Brain pericyte (primary cell): ENCODE measurements at places on chromosomes 16 and 17.

DNA sequence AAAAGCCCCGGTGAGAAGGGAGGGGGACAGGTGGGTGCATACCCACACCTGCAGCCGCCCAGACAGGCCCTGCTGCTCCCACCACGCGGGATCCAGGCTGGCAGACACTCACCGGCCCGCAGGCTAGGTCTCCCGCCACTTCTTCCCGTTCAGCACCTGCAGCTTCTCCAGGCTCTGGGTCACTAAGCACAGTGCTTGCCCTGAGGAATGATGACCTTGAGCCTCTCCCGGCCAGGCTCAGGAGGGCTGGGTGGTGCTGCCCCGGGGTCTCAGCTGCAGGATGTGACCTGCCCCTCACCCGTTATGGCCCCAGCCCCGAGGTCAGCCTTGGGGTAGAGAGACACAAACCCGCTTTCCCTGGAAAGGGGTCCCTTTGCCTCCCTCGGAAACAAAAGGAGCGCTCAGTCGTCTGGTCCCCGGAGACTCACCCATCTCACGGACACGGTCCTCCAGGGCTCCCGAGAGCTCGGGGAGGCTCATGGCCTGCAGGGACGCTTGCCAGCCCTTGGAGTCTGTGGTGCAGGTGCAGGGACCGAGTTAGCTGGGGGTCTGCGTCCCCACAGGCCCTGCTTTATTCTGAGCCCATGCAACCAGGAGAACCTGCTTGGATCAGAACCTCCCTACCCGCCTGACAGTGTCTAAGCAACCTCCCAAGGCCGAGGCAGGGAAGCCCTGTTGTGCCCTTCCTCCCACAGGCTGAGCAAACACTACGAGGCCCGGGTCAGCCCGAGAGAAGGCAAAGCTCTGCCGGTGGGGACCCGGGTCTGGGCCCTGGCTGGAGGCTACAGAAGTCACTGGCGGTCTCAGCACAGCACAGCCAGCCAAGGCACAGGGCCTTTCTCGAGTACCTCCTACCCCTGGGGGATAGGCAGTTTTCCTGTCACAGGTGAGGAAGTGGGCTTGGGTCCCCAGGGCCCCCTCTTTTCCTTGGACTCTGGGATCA lies 3.8 kb downstream of the NUDT16L1 start:
- DNase-seq = no peak

DNA sequence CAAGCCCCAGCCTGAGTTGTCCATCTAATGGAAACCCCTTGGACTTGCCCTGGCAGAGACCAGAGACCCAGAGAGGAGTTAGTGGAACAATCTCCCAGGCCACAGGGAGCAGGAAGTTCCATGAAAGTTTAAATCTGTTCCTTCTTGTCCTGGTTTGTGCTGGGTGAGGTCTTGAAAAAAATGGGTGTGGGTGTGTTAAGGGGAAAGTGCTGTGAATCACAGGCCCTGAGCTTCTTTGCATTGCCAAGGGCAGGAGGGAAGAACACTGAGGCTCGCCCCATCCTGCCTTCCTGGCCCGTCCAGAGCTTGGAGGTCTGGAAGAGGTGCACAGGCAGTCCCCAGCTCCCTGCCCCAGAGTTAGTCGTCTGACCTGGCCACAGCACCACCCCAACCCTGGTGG lies 2.3 kb downstream of the ADORA2B start:
- no peak for DNase-seq

GRCh38 chr17:6711081-6711674 lies 2.0 kb downstream of the SLC13A5 start:
- DNase-seq = no peak

- no peak for DNase-seq
Measured at GRCh38 chr16:273547-274421, 2.0 kb downstream of the RGS11 start.

DNA sequence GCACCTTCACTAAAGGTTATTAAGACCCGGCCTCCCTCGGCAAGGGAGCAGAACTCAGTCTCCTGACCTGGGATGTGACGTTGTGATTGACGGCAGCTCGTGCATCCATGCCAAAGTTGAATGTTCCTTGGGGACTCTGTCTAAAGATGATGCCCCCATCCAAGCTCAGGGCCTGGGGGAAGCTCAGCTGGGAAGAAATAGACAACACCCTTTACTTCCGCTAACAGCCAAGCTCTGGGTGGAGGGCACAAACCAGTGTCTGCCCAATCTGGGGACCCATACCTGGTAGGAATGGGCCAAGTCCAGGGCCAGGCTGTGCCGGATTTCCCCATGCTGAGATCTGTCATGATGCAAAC lies 95.4 kb downstream of the RMI2 start:
- no peak for DNase-seq

DNA sequence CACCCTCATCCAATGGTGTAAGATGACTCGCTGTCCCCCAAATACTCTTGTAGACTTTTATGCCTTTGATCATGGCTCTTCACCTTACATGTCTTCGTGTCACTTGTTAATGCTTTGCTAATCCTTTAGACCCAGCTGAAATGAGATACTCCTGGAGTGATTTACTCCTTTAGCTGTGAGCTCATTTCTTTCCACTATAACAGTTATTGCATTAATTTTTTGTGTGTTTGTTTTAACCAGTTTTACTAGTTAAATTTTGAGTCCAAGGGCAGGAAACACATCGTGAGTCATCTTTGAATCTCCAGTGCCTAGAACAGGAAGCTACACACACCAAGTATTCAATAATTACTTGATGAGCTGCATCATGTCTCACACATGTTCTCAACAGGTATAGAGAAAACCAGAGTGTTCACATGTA lies 6.5 kb upstream of the CTCF start:
- no peak for DNase-seq

GRCh38 chr16:21989751-21990150 lies 11.2 kb downstream of the PDZD9 start:
- no peak for DNase-seq

DNA sequence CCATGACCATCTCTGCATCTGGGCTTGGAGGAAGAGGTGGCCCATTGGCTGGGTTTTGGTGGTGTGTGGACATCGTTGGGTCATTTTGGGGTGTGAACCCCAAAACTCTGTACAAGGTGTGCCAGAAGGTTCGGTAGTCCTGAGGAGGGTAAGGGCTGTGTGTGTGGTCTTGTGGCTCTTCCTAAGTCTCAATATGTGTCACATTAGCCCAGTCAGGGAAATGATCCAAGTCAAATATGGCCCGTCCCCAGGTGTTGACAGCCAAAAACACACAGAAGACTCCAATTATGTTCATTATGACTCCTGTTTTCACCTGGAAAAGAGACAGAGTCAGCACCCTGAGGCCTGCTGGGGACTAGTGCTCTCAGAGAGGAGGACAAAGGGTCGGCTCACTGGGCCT lies 27.1 kb downstream of the SLC13A5 start:
- DNase-seq = no peak
